CD4-positive, alpha-beta T cell treated with Interleukin-6 at 100 ng/mL for 8 hours (primary cell): ENCODE measurements at places on chromosomes 7 and 10.

- DNase-seq = no peak
Observed at GRCh38 chr7:76238326-76238725, 36.6 kb downstream of the SRRM3 start.

DNA sequence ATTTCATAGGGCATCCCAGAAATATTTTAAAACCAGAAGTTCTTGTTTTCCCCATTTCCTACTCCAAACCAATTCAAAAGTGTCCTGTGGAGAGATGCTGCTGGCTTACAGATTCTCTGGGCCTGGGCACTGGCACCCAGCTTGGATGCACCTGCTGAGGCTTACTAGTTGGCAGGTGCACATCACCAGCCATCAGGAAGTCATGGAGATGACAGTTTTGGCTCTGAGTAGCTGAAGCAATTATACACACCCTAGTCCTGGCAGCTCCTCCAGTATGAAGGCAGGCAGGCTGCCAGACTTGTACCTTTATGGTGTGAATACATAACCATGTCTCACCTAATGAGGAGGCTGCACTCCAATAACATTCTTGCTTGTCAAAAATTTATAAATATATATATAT lies 276.6 kb upstream of the GHITM start:
- no peak for DNase-seq

- DNase-seq = no peak
Observed at GRCh38 chr10:53434413-53434812, 661.8 kb upstream of the MBL2 start.

DNA sequence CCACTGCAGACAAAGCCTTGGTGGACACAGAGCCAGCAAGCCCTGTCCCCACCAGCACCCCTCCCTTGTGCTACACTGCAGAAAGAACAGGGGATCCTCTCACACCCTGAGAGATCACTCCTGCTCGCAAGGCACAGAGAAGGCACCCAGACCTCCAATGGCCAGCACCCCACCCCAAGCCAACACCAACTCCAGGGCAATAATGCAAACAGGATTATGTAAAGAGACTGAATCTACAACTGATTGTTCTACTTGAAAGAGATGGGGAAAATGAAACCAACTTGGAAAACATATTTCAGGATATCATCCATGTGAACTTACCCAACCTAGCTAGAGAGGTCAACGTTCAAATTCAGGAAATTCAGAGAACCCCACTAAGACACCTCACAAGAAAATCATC lies 26.5 kb upstream of the STARD3NL start:
- no peak for DNase-seq

DNA sequence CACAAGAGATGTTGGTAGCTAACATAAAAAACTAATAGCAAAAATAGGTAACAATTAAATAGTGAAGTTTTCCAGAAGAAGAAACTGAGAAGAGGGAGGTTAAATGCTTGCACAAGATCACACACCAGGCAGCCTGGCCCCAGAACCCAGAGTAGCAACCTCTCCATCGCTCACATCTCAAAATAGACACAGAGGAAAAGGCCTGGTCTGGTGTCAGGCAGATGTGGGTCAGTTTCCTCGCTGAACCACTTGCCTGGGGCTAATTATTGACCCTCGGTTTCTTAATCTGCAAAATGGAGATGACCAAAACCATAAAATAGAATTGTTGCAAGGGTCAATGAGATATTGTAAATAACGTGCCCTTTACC lies 44.5 kb upstream of the STK17A start:
- no peak for DNase-seq

GRCh38 chr7:53672681-53673080 lies 637.2 kb downstream of the POM121L12 start:
- no peak for DNase-seq

GRCh38 chr7:98727146-98727709 lies 110.1 kb downstream of the NPTX2 start:
- no peak for DNase-seq

DNA sequence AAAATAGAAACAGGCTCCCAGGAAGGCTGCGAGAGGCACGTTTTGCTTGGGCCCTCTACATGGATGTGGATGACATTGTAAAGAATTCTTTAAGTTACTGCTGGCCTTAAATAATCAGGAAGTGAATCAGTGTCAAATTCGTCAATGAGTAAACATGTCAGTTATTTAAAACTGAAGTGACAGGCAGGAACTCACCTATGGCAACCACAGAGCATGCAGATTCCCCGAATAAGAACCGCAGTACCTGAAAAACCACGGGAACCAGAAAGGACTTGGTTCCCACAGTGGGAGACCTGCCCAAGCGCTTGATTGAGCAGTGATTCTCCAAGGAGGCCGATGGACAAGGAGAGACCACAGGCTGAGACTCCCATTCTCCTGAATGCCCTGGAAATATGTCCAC lies 351.2 kb upstream of the AKR1E2 start:
- peak; percentile 2 for DNase-seq

DNA sequence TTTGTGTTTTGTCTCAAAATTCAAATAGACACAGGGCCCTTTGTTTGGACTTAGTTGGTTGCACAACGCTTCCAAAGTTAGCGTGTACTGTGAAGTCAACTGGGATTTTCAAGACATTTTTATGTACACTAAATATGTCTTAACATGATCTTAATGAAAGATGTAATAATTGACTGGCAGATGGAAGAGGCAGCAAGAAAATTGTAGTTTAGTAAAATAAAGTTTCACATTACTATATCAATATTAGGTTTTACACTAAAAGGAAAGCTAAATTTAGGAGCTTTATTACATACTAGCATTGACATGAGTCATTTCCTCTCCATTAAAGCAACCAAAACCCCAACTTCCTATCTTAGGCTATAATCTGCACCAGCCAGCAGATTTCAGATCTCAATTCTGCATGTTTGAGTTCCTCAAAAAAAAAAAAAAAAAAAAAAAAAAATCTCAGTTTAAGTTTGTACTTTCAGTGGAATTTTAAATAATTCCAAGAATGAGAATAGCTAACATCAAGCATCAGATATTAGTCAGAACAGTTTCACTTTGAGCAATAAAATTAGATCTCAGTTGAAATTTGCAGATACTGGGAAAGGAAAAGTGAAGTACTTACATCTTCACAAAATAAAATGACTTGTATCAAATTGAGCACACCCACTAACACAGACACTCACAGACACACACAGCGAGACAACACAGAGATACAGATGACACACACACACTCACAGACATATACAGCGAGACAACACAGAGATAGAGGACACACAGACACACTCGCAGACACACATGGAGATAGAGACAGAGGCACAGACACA lies 346.6 kb upstream of the KLF6 start:
- DNase-seq = peak; percentile 74

- peak; percentile 42 for DNase-seq
Observed at GRCh38 chr7:101315336-101315735, 6.3 kb downstream of the IFT22 start.

GRCh38 chr7:1290679-1291356 lies 58.1 kb downstream of the UNCX start:
- DNase-seq = no peak

GRCh38 chr10:30048768-30049517 lies 10.4 kb downstream of the JCAD start:
- no peak for DNase-seq

GRCh38 chr7:155764438-155764793 lies 47.8 kb downstream of the SHH start:
- peak; percentile 32 for DNase-seq

- DNase-seq = no peak
Observed at GRCh38 chr7:127589896-127590295, 1.7 kb downstream of the ARF5 start.

DNA sequence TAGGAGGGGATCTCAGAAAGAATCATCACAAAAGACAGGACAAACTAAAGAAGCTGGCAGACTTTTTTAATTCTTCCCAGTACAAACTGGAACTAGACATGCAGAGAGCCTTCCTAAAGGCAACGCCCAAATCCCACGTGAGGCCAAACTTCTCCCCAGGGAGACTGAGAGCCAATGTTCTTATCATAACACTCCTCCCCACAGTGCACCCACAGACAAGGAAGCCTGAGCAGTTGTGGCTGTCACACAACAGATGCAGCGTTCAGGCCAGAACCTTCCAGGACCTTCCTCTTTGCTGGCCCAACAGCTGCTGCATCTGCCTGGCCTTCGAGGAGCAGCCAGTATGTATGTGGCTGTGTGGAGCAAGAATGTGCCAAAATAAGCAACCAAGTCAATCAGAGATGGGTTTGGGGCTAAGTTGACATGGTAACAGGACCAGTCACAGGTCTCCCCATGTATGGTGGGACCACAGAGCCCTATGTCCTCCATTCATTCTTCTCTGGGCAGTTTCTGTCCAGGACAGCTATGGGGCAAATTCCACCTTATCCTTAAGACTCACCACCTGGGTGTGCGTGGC lies 34.9 kb downstream of the SRPK2 start:
- no peak for DNase-seq

DNA sequence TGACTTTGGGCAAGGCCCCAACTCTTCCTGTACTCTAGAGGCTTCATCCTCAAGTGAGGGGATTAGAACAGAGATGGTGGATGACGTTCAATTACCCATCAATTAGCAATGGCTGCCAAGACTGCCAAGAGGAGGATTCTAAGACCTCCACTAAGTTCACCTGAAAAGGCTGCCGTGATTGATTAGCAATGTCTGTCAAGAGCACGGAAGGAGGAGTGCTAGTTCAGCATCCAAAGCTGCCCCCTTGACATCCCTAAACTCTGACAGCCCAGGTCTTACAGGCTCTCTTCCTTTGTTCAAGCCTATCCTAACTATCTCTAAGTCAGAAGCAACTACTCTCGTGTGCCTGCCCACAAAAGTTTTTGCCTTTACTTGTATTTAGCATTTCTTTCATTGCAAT lies 68.4 kb downstream of the FAM53B start:
- no peak for DNase-seq

GRCh38 chr10:1127629-1128028 lies 71.4 kb downstream of the WDR37 start:
- DNase-seq = no peak

- no peak for DNase-seq
Observed at GRCh38 chr10:44357023-44357540, 27.8 kb downstream of the CXCL12 start.

- DNase-seq = no peak
Observed at GRCh38 chr10:101357958-101358357, 4.0 kb downstream of the BTRC start.

- DNase-seq = no peak
Observed at GRCh38 chr10:17122726-17123661, 6.6 kb downstream of the CUBN start.

DNA sequence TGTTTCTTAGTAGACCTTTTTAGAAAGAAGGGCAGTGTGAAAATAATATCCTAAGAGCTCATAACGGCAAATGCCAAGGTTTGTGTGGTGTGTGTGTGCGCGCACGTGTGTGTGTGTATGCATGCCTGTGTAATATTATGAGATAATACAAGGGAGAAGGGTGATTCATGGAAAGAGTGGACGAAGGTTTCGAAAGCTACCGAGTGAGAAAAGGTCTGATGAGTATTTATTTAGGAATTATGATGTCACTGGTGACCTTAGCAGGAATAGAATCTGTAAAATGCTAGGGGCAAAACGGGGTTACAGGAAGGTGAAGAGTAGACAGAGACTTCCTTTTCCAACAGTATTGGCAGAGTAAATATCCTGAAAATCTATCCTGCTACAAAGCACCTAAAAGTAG lies 107.3 kb downstream of the AHR start:
- DNase-seq = no peak

DNA sequence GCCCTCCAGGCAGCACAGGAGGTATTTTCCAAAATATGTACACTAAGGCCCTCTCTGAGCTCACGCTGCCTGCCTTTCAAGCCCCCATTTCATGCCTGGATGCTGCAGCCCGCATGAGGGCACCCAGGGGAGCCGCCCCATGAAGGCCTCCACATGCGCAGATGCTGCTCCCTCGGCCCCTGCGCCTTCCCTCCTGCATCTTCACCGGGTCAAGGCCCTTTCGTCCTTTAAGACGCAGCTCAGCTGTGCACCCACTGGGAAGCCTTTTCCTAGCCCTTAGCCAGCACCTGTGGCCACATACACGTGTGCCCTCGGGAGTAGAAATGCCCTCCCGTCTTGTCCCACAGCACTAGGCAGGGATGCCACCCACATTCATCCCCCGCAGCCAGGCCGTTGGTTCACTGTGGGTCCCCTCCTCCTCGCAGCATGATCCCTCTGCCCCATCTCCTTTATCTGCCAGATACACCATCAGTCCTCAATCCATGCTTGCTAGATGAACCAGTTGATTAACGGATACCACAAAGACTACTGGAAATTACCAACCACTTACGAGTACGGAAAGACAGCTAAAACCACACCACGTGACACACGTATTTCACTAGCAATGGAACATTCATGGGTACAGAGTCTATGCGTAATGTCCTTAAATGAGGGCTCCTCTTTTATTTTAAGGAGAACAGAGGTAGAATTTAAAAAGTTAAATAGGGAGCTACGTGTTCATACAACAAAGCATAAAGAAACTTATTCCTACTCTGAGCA lies 278.0 kb downstream of the TNS3 start:
- no peak for DNase-seq

GRCh38 chr7:141362580-141363435 lies 188.4 kb upstream of the AGK start:
- no peak for DNase-seq

DNA sequence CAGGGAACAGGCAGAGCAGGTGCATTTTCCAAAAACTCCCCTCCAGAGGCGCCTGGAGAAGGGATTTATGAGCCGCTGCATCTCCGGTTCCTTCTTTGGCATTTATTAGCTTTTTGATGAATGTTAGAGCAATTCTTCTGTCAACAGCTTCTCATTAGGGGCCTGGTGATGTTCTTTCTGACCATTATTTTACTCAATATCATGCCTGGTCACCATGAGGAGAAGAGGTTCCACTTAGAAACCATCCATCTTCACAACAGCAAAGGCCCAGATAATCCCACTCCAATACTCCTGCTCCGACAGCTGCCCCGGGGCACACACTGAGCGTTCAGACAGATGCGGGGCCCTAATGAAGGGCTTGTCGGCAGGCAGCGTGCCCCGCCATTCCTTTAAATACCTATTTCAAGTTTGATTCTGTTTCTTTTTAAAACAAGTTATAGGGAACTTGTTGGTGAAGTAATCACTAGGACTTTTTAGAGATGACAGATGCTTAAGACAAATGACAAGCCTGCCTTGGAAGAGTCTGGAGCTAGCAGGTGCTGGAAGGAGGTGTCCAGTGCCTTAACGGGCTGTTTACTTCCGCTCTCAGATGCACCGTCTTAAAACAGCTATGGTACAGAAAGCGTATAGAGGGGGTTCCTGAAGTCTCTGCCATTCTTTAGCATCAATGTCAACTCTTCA lies 31.7 kb downstream of the ECHDC3 start:
- DNase-seq = no peak

- DNase-seq = no peak
Observed at GRCh38 chr7:73341877-73342276, 13.9 kb downstream of the FKBP6 start.
